ENCODE measurements at places on chromosomes 12 and 14.

GRCh38 chr14:24232645-24233537 lies at the start of gene GMPR2:
Gene GMPR2, plus strand, starts transcription at chr14:24232929. Its CDS starts 325 bp downstream, at chr14:24233254.
- DNase-seq, result no peak

DNA sequence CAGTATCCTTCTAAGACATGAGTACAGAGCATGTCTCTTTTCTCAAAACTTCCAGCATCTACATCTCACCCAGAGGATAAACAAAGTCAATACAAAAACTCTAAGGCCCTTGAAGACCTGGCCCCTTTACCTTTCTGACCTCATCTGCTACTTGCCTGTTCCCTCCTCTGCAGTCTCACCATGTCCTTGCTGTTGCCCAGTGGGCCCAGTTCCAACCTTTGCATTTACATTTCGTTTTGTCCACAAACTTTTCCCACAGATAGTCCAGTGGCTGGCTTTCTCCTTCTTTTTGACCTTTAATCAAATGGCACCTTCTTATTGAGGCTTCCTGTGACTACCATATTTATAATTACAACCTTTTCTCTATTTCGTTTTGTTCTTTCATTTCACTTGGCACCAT lies 1.6 kb downstream of the IRAK4 start:
- no peak for DNase-seq

DNA sequence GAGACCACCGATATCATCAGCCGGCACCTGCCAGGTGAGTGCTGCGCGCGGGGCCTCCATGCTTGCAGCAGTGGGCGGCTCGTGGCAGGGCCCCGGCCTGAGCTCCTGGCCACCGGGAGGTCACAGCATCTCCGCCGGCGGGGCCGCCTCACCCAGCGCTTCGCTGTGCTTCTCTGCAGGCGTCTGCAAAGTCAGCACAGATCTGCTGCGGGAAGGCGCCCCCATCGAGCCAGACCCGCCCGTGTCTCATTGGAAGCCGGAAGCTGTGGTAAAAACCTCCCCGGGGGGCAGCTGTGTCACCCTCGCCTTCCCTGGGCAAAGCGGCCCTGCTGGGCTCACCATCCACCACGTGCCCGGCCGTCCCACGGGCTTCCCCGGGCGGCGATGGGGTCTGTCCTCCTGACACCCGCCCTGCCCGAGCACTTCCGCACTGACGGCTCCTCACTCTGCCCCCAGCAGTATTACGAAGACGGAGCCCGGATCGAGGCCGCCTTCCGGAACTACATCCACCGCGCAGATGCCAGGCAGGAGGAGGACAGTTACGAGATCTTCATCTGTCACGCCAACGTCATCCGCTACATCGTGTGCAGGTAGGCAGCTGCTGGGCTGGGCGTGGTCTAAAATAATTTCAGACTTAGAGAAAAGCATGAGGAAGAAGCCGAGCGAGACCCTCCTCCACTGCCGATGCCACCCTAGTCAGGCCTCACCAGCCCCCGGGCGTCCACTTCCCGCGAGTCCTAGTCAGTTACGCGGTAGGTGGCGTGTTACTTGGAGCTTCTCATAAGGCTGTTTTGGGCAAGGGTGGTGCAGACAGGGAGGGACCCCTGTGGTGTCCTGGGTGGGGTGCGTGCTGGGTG lies 7.1 kb downstream of the PGAM5 start:
- DNase-seq, result no peak

DNA sequence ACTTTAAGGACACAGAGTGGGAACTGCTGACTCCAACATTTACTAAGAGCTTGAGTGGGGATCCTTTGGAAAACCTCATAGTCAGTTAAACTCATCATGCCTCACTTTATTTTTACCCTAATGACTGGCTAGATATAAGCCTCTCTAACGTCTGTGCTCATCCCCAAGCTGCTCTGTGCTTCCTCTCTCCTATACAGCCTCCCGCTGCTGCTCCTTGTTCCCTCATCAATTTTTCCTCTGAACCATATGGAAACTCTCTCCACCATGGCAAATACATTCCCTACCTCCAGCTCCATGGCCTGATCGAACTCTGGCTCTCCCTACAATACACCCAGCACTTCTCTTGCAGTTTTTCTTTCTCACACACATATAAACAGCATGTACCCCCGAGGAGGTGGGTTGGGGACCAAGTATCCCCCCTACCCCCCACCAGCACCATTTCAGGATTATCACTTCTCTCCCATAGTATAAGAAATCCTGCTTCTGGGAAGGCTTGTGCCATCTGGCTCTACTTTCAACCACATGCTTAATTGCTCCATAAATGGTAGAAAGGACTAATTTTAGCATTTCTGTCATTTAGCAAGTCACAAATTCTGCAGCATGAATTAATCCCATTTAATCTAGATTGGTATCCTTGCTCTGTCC lies 39.2 kb upstream of the DYRK2 start:
- no peak for DNase-seq

DNA sequence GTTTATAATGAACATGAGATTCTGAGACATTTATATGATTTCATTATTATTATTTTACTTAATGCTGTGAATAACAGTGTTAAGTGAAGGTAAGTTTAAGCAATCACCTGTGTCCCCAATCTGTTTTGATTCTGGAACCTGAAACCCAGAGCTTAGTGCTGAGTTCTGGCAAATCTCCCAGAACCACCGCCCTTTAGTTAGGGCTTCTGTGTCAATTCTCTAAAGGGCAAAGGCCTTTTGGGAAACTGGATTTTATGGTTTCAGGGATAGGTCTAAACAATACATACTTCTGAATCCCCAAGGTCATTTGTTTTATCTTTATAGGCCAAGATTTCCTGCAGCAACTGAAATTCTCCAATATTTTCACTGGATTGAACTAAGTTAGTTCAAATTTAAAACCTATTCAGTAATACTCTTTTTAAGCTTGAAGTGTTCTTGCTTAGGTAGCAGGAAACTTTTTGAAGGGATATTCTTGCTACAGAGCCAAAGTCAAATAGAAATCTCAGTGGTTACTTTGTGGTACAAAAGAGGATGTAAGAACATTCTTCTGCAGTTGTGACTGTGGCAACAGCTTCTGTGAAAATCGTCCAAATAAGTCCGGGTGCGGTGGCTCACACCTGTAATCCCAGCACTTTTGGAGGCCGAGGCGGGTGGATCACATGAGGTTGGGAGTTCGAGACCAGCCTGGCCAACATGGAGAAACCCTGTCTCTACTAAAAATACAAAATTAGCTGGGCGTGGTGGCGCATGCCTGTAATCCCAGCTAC lies 10.0 kb upstream of the PKP2 start:
- no peak for DNase-seq

GRCh38 chr12:76568888-76569551 lies 9.4 kb upstream of the OSBPL8 start:
- DNase-seq, result no peak

GRCh38 chr12:69657376-69658137 lies 41.5 kb downstream of the BEST3 start:
- DNase-seq, result no peak

GRCh38 chr12:15979096-15980092 lies 68.3 kb downstream of the DERA start:
- no peak for DNase-seq

DNA sequence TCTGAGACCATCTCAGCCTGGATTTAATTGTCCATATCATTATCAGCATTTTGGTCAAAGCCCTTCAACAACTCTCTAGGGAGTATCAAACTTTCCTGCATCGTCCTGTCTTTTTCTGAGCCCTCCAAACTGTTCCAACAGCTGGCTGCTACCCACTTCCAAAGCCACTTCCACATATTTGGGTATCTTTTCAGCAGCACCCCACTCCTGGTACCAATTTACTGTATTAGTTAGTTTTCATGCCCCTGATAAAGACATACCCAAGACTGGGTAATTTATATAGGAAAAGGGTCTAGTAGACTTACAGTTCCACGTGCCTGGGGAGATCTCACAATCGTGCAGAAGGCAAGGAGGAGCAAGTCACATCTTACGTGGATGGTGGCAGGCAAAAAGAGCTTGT lies 33.1 kb upstream of the YBX3 start:
- DNase-seq, result no peak

DNA sequence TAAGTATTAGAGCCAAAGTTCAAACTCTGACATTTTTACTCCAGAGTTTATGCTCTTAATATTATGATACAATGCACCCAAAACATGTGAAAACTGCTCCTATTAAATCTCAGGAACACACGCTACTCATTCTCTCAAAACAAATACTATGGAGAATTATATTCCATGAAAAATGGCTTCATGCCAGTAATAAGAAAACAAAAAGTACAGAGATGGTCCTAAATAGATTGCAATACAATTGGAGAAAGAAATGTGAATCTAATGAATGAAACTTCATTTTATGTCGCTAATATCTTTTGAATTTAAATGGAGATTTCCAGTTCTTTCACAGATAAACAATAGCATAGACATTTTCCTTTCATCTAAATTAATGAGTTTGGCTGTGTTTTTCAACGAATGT lies 384.3 kb downstream of the ADAMTS20 start:
- no peak for DNase-seq

GRCh38 chr12:103909811-103910210 lies 20.4 kb upstream of the HSP90B1 start:
- no peak for DNase-seq

- DNase-seq, result no peak
Measured at GRCh38 chr12:20039562-20039961, 328.8 kb upstream of the PDE3A start.

- no peak for DNase-seq
Measured at GRCh38 chr14:29475641-29476040, 452.0 kb downstream of the PRKD1 start.

DNA sequence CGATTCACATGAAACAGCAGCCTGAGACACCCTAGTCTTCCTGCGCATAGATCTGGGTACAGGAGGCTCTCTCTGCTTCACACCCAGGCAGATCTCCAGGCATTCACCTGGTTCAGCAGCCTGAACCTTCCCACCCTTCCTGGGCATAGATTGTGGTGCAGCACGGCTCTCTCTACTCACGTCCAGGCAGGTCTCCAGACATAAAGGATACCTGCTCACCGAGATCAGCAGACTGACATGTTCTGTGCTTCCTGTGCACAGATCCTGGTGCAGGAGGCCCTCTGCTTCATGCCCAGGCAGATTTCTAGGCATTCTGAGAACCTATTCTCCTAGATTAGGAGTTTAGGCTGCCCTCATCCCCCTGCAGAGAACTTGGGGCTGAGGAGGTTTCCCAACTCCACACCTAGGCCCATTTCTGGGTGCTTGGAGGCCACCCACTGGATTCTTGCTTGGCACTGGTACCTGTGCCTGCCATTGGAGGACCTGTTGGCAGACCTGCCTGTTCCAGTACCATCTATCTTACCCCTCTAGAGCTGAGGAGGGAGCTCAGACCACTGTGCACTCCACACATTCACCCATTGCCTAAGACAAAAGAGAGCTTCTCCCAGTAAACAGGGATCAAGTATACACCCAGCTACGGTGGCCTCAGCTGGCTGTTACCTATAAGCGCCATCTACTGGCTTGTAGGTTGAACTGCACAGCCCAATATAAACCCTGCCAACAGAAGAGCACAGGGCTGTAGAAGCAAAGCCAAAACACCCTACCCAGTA lies 28.0 kb upstream of the GARIN6 start:
- no peak for DNase-seq

GRCh38 chr12:50088577-50089335 lies 3.6 kb downstream of the SMARCD1 start:
- DNase-seq, result peak; percentile 22

GRCh38 chr14:86665975-86666374 lies 1136.0 kb downstream of the FLRT2 start:
- no peak for DNase-seq

All from stimulated activated CD8-positive, alpha-beta memory T cell treated with anti-CD3 and anti-CD28 coated beads, Interleukin-4, amount 100 ng/mL, for 1 hour (primary cell).